ENCODE measurements at places on chromosomes 13 and 19.

GRCh38 chr19:35612559-35613321, at the start of gene HAUS5:
Gene HAUS5, plus strand, starts transcription at chr19:35612735. Its CDS starts 60 bp downstream, at chr19:35612795.
- peak; percentile 89 for DNase-seq

- peak; percentile 29 for DNase-seq
These were observed 11.4 kb downstream of the PCCA start for GRCh38 chr13:100100115-100100879.

GRCh38 chr19:51811344-51811743, 16.4 kb downstream of the FPR3 start:
- DNase-seq: no peak

- no peak for DNase-seq
These were observed 31.7 kb downstream of the CEBPG start for GRCh38 chr19:33405254-33405552.

DNA sequence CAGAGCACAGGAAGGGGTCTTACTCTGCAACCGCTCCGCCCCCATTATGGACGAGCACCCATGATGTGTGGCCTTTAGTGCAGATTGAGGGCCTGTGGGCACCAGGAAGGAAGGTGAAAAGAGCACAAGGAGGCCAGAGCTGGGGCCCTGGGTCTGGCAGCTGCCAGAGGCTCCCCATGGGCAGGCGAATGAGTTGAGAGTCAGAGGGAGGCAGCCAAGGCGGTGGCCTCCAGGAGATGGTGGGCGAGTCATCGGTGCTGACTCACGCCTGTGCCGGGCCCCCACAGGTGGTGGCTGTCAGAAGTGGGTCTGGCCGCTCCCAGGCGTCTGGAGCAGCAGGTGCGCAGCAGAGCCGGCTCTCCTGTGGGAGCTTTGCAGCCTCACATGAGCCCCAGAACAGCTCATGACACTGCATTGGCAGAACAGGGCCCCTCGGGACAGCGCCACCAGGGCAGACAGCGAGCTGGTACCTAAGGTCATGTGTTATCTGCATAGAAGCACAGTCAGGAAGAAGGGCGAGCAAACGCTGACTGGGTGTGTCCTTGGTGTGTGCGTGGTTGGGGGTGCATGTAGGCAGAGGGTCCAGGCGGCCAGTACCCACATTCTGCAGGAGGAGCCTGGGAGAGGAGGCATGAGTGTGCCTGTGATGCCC, 68.8 kb downstream of the CHST8 start:
- no peak for DNase-seq

DNA sequence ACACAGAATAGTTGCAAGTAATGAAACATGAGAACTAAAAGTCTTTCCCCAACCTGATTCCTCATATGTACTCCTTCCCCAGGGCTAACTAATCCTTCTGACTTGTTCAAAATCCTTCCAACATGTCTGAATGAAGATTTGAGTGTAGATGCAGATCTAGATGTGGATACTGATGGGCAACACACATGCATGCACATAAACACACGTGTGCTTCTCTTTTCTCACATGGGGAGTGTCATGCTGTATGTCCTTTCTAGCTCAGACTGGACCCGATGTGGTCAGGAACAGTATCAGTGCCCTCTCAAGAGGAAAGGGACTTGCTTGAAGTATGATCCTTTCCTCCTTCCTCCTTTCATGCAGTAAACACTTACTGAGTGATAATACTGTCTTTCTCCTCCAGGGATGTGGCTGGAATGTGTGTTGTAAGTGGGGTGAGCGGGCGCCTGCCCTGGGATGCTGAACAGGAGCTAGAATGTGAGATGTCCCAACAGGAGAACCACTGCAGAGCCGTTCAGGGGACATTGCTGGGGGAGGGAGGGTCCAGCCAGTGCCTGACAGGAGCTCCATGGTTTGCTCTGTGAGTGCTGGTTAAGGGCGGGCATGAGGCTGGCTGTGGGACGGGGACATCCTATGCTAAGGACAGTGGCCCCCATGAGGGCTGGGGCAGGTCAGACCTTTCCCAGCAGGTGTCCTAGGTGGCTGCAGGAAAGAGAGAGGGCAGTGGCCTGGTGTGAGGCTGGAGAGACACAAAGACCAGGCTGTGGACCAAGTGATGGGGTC, 146.9 kb downstream of the TEX29 start:
- no peak for DNase-seq

- DNase-seq: no peak
These were observed 5.8 kb downstream of the SMIM7 start for GRCh38 chr19:16654140-16654539.

DNA sequence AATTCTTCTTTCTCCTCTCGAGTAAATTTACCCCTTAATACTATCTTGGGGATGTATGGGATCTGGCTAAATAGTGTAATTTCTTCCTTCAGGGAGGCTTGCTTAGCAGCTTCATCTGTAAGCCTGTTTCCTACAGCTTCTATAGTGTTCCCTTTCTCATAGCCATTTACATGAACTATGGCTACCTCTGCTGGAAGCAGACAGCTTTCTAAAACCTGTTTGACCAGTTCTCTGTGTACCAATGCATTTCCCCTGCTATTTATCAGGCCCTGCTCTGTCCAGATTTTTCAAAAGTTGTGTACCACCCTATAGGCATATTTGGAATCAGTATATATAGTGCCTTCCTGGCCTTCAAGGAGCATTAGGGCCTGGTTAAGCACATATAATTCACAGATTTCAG, 113.6 kb upstream of the PCDH9 start:
- no peak for DNase-seq

DNA sequence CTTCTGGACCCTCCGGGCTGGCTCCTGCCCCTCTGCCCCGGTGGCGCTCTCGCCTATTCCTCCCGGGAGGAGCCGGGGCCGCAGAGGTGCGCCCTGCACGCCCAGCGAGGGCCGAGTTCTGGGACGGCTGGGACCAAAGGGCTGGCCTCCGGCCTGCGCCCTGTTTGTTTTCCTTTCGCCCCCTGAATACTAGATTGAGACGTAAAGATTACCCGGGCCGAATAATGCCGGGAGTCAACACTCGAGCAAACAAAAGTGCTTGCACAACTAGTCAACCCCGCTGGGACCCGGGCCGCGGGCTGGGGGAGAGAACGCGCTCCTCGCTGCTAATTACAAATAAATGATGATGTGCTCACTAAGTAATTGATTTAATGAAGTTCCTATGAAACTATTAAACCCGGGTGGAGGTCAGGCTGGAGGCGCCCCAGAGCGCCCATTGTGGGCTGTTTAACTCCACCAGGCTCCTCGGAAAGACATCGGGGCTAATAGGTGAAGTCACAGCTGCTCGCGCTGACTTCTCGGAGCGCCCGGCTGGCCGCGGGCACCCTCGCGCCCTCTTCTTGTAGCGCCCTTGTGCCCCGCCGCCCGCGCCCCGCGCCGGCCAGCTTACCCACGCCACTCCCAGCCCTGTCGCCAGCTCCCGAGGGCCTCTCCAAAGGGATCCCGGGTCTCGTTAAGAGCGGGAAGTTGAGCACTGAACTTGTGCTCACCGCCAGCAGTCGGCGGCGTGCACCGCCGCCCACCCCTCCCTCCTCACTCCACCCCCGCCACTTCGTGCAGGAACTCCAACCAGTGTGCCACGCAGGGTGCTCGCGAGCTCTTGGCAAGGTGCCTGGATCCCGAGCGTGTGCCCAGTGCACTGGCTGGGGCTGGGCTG, 14.9 kb downstream of the ZIC5 start:
- no peak for DNase-seq

GRCh38 chr19:48629599-48630295, 7.4 kb downstream of the DBP start:
- DNase-seq: no peak

DNA sequence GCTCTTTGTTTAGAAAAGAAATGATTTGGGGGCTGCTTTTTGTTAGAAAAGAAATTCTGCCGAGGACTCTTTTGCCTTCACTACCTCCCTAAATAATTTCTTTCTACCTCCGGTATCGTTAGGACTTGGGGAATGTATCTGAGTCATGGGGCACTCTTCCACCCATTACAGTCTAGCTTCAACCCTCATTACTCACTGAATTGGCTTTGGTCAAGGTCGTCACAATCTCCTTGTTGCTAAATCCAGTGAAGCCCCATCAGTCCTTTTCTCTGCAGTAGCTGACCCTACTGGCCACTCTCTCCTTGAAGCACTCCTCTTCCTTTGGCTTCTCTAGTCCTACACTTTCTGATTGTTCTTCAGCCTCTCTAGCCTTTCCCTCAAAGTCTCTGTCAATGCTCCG, 34.0 kb downstream of the WDR87 start:
- no peak for DNase-seq

- DNase-seq: no peak
These were observed 17.8 kb downstream of the KCTD12 start for GRCh38 chr13:76868371-76868770.

DNA sequence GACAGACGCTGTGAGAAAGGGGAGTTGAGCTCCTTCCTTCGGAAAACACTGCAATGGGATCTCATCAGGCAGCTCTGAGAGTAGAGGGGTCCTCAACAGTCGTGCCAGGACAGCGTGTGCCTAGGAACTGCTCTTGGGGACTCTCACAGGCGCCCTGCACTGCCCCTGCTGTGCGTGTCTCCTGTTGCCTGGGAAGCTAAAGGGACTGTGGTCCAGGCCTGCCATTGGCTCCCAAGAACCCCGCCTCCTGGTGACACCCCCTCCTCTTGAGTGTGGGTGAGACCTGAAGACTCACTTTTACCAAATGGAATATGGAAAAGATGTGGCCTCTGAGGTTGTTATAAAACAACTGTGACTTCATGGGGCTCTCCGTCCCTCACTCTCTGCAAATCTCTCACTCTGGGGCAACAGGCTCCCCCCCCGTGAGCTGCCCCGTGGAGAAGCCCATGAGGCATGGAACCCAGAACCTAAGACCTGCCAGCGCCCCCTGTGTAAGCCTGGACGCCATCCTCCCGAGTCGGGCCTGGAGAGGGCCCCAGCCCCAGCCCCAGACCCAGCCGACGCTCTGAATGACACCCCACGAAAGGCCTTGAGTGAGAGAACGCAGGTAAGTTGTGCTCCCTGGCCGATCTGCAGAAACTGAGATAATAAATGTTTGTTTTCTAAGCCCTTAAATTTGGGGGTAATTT, 302.7 kb downstream of the FGF9 start:
- no peak for DNase-seq

DNA sequence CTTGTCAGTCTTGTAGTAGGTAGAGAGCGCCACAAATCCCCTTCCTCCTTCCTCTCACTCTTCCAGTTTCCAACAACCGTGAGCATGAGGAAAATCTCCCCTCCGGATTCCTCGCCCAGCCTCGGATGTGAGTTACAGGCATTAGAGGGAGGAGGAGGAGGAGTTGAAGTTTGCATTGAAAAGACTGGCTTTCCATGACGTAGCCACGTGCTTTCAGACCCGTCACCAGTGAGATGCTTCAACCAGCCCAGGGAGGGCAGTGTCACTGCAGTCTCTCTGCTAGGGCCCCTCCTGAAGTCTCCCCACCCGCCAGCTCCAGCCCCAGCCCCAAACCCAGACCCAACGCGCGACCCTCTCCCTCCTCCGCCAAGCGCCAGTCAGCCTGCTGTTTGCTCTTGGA, 442 bp upstream of the FGF14 start:
- DNase-seq: peak; percentile 28

DNA sequence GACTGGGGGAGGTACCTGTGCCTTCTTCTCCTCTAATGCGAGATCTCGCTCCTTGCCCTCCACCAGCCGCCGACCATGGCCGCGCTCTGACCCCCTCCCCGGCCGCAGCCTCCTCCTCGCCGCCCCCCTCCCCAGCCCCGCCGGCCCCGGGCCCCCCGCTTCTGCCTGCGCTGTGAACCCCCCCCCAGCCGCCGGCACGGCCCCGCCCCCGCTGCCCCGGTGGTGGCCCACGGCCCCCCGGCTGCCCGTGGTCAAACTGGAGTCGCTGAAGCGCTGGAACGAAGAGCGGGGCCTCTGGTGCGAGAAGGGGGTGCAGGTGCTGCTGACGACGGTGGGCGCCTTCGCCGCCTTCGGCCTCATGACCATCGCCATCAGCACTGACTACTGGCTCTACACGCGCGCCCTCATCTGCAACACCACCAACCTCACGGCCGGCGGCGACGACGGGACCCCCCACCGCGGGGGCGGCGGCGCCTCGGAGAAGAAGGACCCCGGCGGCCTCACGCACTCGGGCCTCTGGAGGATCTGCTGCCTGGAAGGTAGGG, at the start of gene CACNG8:
Gene CACNG8 (plus strand): TSS at position 51 of the 545 bp plus-strand sequence.
- DNase-seq: no peak

GRCh38 chr13:109374609-109375200, 411.7 kb downstream of the IRS2 start:
- no peak for DNase-seq

GRCh38 chr19:45882652-45883585, 3.0 kb downstream of the IRF2BP1 start:
- DNase-seq: peak; percentile 79

All from fibroblast of upper back skin (primary cell).